Activated CD4-positive, alpha-beta T cell treated with anti-CD3 and anti-CD28 coated beads, Interleukin-2, amount 50 U/mL, for 16 hours (primary cell): ENCODE measurements at places on chromosomes 1 and 21.

GRCh38 chr1:212302745-212303383, 17.7 kb downstream of the PPP2R5A start:
- no peak for DNase-seq

GRCh38 chr1:109488201-109488600, 4.5 kb downstream of the ATXN7L2 start:
- DNase-seq = no peak

GRCh38 chr1:187417520-187417919, 588.8 kb downstream of the PLA2G4A start:
- no peak for DNase-seq

DNA sequence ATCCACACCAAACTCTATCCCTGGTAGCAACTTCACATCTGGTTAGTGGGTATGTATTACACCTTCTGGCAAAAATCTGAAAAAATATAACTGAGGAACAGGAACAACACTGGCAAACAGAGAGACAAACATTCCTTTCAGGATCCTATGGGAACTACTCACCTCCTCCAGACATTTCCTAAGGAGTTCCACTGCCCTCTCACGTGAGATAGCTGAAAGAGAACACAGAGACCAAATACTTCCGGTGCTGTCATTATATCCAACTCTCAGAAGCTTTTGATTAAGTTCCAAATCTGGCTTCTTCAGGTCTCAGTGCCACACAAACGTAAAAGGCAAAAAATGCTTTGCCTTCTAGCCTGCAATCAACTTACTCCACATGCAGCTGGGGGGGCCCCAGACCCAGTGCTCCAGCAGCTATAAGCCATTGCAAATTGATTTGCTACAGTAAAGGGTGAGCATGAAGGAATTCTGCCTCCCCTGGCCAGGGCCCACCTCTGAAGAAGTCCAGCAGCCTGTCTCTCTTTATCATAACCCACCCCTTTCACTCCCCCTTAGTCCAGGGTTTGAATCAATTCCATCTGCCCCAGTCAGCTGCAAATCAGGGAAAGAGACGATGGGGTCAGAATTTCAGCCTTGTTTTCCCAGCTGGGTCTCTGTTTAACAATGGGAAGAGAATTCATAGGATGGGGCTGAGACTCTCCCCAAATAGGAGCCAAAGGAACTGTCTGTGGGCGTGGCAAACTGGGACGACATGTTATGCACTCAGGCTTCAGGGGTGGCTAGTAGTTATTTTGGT, 32.2 kb downstream of the TFAP2E start:
- DNase-seq = no peak

DNA sequence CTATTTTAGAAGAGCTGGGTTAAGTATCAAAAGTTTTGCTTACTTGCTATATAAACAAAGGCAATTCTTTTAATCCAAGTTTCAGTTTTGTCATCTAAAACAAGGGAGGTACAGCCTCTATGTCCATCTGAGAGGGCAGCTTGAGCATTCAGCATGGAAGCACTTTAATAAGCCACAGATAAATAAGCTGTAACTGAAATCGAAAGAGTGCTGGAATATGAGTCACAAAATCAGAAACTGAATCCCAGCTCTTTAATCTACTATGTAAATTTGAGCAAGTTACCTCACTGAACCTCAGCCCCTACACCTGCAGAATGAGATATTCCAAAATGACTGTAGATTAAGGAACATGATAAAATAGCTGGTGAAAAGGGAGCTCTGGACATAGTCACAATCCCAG, 80.0 kb upstream of the HP1BP3 start:
- no peak for DNase-seq

- no peak for DNase-seq
Measured at GRCh38 chr1:151032164-151032563, 4.2 kb upstream of the BNIPL start.

- no peak for DNase-seq
Measured at GRCh38 chr21:44991538-44992483, 52.0 kb downstream of the SLX9 start.

- no peak for DNase-seq
Measured at GRCh38 chr1:82245345-82246014, 444.7 kb downstream of the ADGRL2 start.

DNA sequence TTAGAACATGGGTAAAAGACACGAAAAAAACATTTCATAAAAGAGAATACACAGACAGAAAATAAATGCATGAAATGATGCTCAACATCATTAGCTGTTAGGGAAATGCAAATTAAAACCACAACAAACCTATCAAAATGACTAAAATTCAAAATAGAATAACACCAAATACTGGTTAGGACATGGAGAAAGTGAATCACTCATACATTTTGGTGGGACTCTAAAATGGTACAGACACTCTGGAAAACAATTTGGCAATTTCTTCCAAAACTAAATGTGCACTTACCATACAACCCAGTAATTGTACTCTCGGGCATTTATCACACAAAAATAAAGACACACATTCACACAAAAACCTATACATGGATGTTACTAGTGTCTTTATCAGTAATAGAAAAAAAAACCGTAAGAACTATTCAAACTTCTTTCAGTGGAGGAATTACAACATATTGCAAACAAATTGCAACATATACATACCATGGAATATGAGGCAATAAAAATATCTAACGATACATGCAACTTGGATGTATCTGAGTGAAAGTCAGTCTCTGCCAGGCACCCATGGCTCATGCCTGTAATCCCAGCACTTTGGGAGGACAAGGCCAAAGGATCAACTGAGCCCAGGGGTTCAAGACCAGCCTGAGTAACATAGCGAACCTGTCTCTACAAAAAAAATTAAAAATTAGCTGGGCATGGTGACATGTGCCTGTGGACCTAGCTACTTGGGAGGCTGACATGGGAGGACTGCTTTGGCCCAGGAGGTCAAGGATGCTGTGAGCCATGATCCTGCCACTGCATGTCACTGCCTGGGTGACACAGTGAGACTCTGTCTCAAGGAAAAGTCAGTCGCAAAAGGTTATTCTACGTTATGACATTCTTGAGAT, 19.6 kb downstream of the HSF2BP start:
- no peak for DNase-seq

- no peak for DNase-seq
Measured at GRCh38 chr1:101463195-101463594, 226.4 kb downstream of the S1PR1 start.

DNA sequence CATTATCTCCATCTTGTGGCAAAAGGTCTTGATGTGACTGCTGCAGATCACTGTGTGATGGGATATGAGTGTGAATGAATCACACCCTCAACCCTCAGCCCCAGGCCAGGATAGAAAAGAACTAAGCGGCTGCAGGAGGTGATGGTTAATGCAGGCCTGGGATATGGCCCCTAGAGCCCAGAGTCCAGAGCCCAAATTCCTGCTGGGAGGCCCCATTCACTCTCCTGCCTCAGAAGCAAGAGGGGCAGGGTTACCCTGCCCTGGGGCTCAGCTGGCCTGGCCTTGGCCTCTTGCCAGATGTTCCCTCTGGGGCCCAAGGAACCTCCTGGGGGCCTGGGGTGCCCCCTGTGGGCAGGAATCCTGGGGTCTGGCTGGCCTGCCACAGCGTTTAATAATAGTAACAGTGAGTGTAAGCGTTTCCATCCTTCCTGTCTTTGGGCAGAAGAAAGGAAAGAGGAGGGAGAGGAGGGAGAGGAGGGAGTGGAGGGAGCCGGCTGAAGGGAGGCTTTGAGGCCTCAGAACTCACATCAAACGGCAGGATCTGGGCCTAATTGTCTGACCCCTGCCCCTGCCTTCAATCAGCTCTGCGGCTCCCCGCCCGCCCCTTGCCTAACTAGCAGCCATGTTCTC, 26.2 kb downstream of the DMAP1 start:
- DNase-seq = no peak

DNA sequence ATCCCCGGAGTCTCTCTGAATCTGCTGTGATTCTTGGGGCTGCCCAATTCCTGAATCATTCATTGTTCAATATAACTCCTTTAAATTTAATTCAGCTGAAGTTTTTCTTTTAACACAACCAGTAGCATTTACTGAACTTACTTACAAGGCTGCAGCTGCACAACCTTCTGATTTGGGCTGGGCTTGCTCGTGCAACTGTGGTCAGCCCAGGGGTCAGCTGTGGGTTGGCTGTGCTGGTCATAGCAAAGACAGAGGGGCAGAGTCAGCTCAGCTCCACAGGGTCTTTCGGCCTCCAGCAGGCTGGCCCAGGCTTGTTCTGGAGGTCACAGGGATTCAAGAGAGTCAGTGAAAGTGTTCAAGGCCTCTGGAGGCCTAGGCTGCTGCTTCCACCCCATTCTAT, 186.1 kb downstream of the MATN1 start:
- DNase-seq = no peak
